ENCODE measurements at places on chromosomes 1 and 21. TPM values are rescaled to one million over a fixed set of nuclear protein-coding genes. Genes with fewer than 3 reads are reported as not detected.

The CDCP2 gene
- not detected for total RNA-seq

The SPATA46 gene
- not detected for total RNA-seq

The SPRR2G gene
- not detected for total RNA-seq

The TENT5C gene
- 3.7 TPM for total RNA-seq

The OR2AK2 gene
- total RNA-seq, result 0.65 TPM

The LAMC2 gene
- not detected for total RNA-seq

DNA sequence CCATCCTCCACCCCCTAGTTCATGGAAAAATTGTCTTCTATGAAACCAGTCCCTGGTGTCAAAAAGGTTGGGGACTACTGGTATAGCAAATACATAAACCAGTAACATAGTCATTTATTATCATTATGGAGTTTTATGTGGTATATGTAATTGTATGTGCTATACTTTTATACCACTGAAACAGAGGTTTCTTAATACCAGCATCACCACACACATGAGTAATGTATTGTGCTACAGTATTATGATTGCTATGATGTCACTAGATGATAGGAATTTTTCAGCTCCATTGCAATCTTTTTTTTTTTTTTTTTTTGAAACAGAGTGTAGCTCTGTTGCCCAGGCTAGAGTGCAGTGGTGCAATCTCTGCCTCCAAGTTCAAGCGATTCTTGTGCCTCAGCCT, 5.7 kb upstream of the PAXBP1 start:
- no peaks in the 10 kb centered on the region for H3K36me3 ChIP-seq
- H3K27me3 ChIP-seq, result no peaks in the 10 kb centered on the region
- H3K4me3 ChIP-seq, result no peak overlapping the region
- no peak for DNase-seq
- no peak overlapping the region for H3K27ac ChIP-seq

GRCh38 chr1:159092036-159092760, 15.6 kb upstream of the AIM2 start:
- DNase-seq, result no peak
- H3K4me1 ChIP-seq, result no peaks in the 10 kb centered on the region
- H3K4me3 ChIP-seq, result no peak overlapping the region
- H3K36me3 ChIP-seq, result no peaks in the 10 kb centered on the region
- H3K27me3 ChIP-seq, result no peaks in the 10 kb centered on the region

DNA sequence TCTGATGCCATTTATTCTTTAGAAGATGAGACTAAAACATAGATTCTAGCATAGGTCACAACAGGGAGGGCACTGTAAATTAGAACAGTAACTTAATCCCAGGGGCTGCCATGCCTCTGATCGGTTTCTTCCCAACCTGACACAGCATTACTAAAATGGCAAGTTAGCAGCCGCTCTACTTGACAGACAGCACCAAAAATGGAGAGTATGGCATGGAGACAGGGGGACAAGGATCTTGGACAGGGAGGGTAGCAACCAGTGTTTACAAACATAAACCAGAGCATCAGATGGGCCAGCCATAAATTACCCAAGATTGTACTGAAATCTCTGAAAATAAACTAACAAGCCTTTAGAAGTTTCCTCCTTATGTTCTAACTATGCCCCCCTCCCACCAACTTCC, 5.9 kb downstream of the DUSP10 start:
- peaks cover 8% of the 10 kb centered on the region for H3K36me3 ChIP-seq
- H3K4me3 ChIP-seq, result no peak overlapping the region
- DNase-seq, result no peak
- no peak overlapping the region for H3K27ac ChIP-seq
- peaks cover 13% of the 10 kb centered on the region for H3K4me1 ChIP-seq

DNA sequence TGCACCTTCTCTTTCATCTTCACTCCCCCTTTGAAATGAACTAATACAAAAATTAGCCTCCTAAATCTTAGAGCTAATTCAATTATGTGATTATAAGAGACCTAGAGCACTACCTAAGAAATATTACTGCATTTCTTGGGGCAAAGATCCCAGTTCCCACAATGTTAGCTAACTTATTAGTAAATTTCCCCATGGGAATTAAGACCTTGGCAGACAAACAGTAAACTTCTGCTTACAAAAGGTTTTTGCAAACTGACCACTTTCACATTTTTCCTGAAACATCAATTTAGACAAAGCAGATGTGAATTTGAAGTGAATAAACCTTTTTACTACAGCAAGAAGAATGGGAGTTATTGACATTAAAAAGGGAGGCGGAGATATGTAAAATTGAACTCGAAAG, 34.6 kb upstream of the LHX8 start:
- no peaks in the 10 kb centered on the region for H3K27me3 ChIP-seq
- H3K36me3 ChIP-seq, result no peaks in the 10 kb centered on the region
- no peak overlapping the region for H3K4me3 ChIP-seq
- no peak for DNase-seq
- H3K4me1 ChIP-seq, result no peaks in the 10 kb centered on the region

GRCh38 chr21:42148584-42148983, 70.4 kb upstream of the ABCG1 start:
- peaks cover 3% of the 10 kb centered on the region for H3K4me1 ChIP-seq
- DNase-seq, result no peak
- no peaks in the 10 kb centered on the region for H3K27me3 ChIP-seq
- H3K36me3 ChIP-seq, result no peaks in the 10 kb centered on the region

DNA sequence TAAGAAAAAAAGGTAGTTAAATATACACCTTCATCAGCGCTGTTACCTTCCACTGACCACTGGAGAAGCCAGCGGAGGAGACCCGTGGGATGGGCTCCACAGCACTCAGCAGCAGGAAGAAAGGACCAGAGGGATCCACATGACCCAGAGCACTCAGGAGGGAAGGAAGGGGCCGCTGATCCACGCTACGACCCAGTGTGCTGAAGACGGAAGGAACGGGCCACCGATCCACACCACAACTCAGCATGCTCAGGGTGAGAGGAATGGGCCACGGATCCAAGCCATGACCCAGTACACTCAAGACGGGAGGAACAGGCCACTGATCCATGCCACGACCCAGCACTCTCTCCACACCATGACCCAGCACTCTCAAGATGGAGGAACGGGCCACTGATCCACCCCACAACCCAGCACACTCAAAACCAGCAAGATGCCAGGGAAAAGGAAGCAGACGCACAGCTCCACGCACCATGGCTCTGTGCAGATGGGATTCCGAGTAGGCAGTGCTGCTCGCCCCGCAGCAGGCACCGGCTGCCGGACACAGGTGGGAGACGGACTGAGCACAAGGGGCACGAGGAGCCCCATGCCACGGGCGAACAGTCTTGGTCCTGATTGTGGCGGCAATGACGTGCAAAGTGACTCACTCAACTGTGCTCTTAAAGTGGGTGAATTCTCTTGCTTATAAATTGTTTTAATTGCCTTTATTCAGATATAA, 8.7 kb downstream of the WRAP73 start:
- H3K27me3 ChIP-seq, result no peaks in the 10 kb centered on the region
- no peak for DNase-seq
- no peaks in the 10 kb centered on the region for H3K4me1 ChIP-seq
- no peak overlapping the region for H3K4me3 ChIP-seq
- H3K27ac ChIP-seq, result no peak overlapping the region

DNA sequence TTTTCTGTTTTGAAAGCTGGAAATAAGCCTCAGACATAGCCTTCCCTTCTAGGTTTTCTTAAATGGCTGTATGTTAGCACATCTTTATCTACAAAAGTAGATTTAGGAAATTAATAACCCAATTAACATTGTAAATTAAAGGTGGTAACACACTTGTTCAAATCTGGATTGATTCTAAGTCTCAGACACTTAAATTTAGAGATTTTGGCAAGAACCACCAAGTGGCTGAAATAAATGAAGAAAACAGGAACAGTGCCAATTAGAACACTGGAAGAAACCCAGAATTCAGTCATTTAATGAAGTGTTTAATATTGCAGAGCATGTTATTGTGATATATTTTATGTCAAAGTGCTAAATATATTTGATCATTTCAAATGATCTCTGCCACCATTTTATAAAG, 628.2 kb downstream of the USP25 start:
- no peak overlapping the region for H3K27ac ChIP-seq
- no peaks in the 10 kb centered on the region for H3K4me1 ChIP-seq
- no peaks in the 10 kb centered on the region for H3K36me3 ChIP-seq
- DNase-seq, result no peak

- peaks cover 40% of the 10 kb centered on the region for H3K36me3 ChIP-seq
- H3K27ac ChIP-seq, result no peak overlapping the region
- no peak for DNase-seq
Measured at GRCh38 chr1:74703386-74704182, 29.3 kb downstream of the CRYZ start.

DNA sequence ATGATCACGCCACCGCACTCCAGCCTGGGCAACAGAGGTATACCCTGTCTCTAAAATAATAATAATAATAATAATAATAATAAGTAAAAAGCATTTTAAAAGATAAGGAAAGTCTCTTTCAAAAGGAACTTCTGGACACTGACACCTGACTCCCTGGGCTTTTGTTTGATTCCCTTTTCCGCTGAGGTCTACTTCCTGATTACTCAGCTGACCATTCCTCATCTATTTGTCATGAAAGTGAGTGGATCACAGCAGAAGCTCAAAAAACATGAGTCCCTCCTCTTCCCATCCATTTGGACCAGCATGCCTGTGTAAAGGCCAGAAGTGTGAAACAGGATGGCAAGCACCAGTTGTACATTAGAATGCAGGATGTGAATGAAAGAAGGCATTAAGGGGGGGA, 61.1 kb upstream of the FBXO28 start:
- no peaks in the 10 kb centered on the region for H3K27me3 ChIP-seq
- DNase-seq, result no peak
- no peaks in the 10 kb centered on the region for H3K4me1 ChIP-seq
- no peak overlapping the region for H3K4me3 ChIP-seq

DNA sequence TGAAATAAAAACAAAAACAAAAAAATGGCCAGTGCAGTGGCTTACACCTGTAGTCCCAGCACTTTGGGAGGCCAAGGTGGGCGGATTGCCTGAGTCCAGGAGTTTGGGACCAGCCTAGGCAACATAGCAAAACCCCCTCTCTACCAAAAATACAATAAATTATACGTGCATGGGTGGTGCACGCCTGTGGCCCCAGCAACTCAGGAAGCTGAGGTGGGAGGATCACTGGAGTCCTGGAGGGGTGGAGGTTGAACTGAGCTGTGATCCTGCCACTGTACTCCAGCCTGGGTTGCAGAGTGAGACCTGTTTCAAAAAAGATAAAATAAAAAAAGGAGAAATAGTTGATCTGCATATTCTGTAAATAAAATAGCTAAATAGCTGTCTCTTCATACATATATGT, 41.2 kb downstream of the HS2ST1 start:
- H3K27ac ChIP-seq, result no peak overlapping the region
- no peaks in the 10 kb centered on the region for H3K4me1 ChIP-seq
- H3K4me3 ChIP-seq, result no peak overlapping the region
- H3K27me3 ChIP-seq, result no peaks in the 10 kb centered on the region
- H3K36me3 ChIP-seq, result no peaks in the 10 kb centered on the region
- DNase-seq, result no peak

DNA sequence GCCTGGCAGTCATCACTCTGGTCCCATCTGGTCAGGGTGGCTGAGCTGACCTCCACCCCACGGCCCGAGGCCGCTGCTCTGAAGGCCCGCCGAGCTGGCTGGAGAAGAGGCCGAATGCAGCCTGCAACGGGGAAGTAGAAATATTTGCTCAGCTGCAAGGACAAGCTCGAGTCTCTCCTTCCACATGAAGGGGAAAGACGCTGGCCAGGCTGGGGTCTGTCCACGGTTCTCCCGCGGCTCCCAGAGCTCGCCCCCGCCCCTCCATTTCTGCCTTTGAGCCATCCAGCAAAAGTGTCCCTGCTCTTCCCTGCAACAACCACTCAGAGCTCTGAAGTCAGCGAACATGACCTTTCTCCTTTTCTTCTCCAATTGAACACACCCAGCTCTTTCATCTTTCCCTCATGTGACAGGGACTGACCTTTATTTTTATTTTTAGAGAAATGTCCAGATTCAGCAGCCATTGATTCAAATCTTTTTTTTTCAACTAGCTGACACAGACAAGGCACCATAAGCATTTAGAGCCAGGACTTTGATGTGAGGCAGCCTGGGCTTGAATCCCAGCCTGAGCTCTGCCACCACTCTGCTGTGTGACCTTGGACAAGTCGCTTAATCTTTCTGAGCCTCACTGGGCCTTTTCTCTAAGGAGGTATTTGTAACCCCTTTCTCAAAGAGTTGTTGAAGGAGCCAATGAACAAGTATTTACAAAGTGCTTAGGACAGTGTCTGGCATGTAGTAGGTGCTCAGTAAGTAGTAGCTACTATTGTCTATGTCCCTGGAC, 149.3 kb upstream of the WNT4 start:
- H3K4me1 ChIP-seq, result no peaks in the 10 kb centered on the region
- H3K36me3 ChIP-seq, result no peaks in the 10 kb centered on the region
- H3K4me3 ChIP-seq, result no peak overlapping the region
- no peak overlapping the region for H3K27ac ChIP-seq
- H3K27me3 ChIP-seq, result no peaks in the 10 kb centered on the region

DNA sequence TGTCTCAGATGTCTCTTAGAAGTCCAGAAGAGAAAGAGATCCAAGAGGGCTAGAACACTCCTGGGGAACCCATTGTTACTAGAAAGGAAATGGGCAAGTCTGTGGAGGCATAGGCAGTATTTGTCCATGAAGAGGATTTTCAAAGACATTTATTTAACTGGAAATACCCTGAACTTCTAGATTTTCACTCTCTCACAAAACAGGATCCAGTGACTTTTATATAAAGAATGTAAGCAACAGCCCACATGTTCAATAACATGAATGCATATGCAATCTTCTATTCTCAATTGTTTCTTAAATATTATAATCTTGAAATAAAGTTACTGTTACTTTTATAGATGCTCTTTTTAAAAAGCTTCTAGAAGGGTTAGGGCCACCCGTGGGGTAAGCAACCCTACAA, 53.4 kb downstream of the TBX15 start:
- H3K4me3 ChIP-seq, result no peak overlapping the region
- H3K27ac ChIP-seq, result no peak overlapping the region
- no peak for DNase-seq
- no peaks in the 10 kb centered on the region for H3K36me3 ChIP-seq
- H3K27me3 ChIP-seq, result no peaks in the 10 kb centered on the region
- no peaks in the 10 kb centered on the region for H3K4me1 ChIP-seq

DNA sequence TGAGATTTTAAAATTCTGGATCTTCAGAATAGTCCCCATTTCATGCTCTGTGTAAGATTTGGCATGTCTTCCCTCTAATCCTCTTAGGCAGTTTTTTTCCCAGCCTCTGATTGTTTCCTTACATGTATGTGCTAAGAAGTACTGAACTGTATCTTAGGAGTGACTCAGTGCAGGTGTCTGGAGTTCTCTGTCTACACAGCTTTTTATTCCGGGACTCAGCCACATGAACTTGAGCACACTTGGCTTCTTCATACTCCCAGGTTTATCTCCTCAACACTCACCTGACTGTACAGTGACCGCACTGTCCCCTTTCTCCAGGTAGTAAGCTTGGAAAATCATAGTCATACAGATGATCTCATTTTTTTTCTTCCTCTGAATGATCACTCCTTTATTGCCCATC, 50.7 kb downstream of the SYT14 start:
- DNase-seq, result no peak
- H3K27ac ChIP-seq, result no peak overlapping the region
- no peaks in the 10 kb centered on the region for H3K27me3 ChIP-seq
- H3K36me3 ChIP-seq, result no peaks in the 10 kb centered on the region
- H3K4me3 ChIP-seq, result no peak overlapping the region
- no peaks in the 10 kb centered on the region for H3K4me1 ChIP-seq

DNA sequence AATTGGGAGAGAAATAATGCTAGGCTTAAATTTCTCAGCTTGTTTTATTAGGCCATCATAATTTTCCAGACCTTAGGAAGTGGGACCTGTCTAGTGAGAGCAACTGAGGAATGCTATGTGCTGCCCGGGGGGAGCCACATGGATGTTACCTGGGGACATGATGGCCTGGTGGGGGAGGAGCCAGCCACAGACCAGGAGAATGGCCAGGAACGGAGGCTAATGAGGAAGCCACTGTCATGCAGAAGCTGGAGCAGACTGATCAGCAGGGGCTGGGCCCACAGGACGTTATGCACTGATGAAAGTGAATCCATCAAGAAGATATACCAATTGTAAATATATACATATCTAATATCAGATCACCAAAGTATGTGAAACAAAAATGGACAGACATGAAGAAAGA, 4.6 kb upstream of the KRTAP10-1 start:
- H3K27me3 ChIP-seq, result no peaks in the 10 kb centered on the region
- no peak for DNase-seq

Data from naive thymus-derived CD4-positive, alpha-beta T cell (primary cell).